ENCODE measurements at places on chromosomes 12 and 14.
A peak's percentile ranks its signal among the peaks of the same experiment; 100 is the strongest.

DNA sequence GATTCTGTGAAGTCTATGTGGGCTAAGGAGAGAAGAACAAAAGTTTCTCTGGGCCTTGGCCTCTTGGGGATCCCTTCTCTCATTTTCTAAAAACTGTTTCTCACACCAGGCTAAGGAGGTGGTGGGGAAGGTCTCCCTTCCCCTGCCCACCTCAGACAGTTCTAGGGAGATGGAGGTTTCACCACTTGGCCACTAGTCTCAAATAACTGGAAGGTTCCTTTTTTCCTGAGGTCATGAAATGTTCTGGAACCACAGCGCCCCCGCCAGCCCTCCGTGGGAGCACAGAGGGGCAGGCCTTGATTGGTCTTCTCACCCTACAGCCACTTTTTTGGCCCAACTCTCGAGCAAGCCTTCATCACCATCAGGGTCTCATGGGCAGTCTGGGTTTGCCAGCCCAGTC, 12.6 kb downstream of the C12orf43 start:
- no peak for DNase-seq

DNA sequence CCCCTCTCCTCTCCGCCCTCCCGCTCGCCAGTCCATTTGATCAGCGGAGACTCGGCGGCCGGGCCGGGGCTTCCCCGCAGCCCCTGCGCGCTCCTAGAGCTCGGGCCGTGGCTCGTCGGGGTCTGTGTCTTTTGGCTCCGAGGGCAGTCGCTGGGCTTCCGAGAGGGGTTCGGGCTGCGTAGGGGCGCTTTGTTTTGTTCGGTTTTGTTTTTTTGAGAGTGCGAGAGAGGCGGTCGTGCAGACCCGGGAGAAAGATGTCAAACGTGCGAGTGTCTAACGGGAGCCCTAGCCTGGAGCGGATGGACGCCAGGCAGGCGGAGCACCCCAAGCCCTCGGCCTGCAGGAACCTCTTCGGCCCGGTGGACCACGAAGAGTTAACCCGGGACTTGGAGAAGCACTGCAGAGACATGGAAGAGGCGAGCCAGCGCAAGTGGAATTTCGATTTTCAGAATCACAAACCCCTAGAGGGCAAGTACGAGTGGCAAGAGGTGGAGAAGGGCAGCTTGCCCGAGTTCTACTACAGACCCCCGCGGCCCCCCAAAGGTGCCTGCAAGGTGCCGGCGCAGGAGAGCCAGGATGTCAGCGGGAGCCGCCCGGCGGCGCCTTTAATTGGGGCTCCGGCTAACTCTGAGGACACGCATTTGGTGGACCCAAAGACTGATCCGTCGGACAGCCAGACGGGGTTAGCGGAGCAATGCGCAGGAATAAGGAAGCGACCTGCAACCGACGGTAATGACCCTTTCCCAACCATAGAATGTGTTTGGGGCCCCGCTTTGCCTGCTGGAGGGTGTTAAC, 615 bp downstream of the CDKN1B start:
- peak; percentile 46 for DNase-seq

DNA sequence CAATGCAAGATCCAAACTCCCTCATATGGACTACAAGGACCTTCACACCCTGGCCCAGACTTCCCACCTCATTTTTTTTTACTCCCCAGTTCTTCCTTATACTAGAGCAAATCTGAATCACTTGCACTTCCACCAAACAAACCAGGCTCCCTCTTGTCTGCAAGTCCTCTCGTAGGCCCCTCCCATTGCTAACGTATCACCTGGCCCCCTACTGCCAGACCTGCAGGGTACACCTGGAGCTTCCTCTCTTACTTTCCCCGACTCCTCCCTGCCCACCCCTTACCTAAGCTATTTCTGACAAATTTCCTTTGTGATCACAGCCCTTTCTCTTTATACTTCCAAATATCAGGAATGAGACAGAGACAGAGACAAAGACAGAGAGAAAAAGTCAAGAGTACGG, 463.9 kb downstream of the GALC start:
- no peak for DNase-seq

DNA sequence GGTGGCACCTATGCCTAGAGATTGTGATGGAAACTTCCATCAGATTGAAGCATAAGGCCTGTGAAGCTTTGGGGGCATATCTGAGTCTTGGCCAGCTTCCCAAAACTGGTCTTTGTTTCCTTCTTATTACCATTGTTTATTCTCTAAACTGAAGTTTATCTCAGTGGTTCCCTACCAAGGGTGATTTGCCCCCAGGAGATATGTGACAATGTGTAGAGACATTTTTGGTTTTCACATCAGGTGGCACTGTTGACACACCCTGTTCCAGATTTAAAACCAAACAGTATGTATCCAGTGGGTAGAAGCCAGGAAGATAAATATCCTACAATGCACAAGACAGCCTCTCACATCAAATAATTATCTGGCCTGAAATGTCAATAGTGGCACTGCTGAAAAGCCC, 22.1 kb downstream of the RASSF9 start:
- DNase-seq: no peak

GRCh38 chr12:109994401-109995175, 1.6 kb downstream of the GIT2 start:
- peak; percentile 29 for DNase-seq

- DNase-seq: no peak
Measured at GRCh38 chr14:69657950-69658355, 46.6 kb downstream of the SUSD6 start.

Data from RPMI8226 (cell line).